HFFc6 (cell line): ENCODE measurements at places on chromosomes 12 and 14.

GRCh38 chr12:93041416-93041815, 112.3 kb upstream of the EEA1 start:
- no peak for DNase-seq

GRCh38 chr12:44372259-44372658, 503.9 kb downstream of the NELL2 start:
- peak; percentile 86 for DNase-seq

- no peak for DNase-seq
Observed at GRCh38 chr12:18277196-18277595, 15.9 kb downstream of the PIK3C2G start.

GRCh38 chr12:19904819-19905218, 463.5 kb upstream of the PDE3A start:
- no peak for DNase-seq

DNA sequence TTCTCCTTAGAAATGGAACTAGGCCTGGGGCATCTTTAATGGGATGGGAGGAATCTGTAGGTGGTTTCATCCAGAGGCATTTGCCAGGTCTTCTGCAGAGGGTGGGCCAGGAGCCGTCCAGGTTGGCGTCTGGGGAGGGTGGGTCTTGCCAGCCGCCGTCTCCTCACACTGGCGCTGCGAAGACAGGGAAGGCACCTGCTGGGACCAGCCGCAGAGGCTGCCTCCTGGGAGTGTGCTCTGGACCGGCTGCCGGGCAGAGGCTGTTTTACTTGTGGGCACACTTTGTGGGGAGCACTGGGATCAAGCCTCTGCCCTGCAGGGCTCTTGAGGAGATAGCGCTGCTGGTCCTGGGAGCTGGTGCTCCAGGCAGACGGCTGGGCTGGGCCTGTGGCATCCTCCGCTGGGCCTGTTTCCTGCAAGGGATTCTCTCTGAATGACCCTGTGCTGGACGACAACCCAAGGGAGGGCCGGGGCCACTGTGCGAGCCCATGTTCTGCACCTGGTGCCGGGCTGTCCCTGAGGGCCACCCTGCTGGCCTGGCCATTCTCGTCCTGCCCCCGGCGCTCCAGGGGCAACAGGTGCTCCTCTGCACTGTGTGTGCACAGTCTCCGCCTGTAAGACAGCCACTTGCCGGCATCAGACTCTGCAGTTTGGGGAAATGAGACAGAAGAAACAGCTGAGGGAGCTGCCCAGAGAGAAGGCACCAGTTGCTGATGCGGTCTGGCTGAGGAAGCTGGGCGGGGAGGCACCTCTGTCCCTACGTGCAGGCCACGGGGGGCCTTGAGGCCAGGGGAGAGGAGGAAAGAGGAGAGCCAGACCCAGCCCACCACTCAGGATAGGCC, 10.0 kb upstream of the TEX22 start:
- DNase-seq: no peak

DNA sequence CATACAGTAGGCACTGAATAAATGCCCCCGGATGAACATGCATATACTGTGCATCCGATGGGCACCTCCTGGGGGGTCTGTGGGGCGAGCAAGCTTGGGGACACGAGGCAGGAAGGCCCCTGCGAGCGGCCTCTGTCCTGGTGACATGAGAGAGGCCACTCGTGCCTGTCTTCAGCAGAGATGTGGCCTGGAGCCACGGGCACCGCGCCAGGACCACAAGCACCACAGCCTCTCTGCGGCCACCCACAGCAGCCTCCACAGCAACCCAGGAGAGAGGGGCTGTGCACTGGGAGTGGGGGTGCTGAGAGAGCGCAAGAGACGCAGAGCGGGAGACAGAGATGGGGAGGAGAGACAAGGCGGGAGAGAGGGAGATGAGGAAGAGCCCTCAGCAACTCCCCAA, 118.5 kb downstream of the RFLNA start:
- no peak for DNase-seq

DNA sequence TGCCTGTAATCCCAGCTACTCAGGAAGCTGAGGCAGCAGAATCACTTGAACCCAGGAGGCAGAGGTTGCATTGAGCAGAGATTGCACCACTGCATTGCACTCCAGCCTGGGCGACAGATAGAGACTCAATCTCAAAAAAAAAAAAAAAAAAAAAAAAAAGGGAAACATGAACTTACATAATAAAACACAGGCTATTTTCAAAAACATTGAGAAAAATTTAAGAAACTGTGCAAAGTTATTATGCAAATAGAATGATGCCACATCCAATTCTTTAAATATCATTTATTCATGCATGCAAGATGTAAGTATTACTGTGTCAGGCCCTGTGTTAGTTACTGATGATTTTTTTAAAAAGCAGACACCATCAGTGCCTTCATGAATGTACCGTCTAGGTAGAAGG, 20.0 kb upstream of the SLC16A7 start:
- DNase-seq: no peak

DNA sequence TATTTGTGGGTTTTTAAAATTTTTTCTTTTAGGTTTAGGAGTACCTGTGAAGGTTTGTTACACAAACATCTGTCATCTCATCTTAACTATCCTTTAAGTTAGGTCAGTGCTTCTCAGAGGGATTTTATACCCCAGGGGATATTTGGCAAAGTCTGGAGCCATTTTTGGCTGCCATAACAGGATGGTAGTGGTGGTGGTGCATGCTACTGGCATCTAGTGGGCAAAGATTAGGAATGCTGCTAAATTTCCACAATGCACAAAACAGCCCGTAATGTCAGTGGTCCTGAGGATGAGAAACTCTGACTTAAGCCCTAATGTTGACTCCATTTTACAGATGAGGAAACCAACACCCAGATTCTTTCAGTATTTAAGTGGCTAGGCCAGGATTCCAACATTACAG, 85.2 kb upstream of the MYF6 start:
- peak; percentile 8 for DNase-seq

- DNase-seq: no peak
Observed at GRCh38 chr12:129496226-129496625, 407.6 kb downstream of the TMEM132D start.

DNA sequence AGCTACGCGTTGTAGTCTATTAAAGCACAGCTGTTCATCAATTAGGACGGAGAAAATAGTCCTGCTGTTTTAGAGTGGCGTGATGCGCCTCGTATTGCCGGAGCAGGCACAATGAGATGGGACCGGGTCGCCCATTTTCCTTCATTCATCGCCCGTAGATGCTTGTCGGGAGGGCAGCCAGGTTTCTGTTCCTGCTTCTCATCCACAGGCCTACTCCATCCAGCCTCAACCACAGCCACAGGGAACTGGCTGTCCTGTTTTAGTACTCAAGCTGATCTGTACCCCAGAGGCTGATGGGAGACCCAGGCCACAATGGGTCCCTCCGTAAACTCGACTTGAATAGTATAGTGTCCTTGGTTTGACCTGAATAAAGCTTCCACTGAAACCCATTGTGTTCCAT, 264.0 kb downstream of the VRK1 start:
- no peak for DNase-seq

DNA sequence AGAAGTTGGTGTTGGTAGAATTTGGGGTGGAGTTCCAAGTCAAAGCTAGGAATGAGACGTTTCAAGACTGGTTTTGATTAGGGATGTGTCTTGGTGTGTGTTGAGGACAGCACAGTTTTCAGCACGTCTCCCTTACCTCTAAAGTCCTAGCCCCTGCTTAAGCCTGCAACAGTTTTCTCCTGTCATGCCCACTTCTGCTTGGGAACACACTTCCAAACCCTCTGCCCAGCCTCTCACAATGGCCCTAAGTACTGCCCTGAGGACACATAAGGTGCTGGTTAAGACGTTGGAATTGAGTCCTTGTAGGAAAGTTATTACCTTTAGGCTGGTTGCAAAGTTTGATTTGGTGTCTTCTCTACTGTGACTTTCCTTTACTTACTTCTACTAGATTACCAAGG, 710 bp upstream of the BMAL2 start:
- no peak for DNase-seq

- DNase-seq: no peak
Observed at GRCh38 chr12:27460471-27460978, 14.0 kb downstream of the SMCO2 start.

DNA sequence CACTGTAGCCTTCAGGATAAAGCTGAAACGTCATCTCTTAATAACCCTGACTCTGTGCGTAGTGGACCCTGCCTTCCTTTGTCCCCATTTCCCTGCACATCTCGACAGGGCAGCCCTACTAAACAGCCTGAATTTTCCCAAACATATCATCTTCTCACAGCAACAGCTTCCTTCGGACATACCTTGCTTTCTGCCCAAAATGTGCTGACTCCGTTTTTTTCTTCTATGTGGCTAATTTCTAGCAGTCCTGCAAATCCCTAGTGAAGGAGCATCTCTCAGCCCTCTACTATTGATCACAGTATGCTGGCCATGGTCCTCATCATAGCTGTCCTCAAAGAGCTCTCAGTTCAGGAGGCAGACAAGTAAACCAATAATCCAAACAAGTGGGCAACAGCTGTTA, 53.1 kb upstream of the PCED1B start:
- DNase-seq: no peak

DNA sequence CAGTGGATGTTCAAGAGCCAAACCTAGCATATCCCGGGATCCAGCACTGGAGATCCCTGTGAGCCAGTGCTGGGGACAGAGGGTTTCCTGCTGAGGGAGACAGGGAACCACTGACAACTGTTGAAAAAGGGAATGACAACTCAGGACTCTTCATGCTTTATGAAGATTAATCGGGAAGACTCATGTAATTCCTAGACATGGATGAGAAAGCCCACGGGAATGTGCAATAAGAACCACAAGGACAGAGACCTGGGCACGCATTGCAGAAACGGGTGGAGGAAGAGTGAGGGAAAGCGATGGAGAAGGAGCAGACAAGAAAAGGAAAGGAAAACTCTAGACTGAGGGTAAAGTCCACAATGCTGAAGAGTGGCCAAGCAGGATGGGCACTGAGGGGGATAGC, 296.0 kb downstream of the PCNX1 start:
- peak; percentile 40 for DNase-seq

GRCh38 chr12:84994426-84994825, 41.7 kb downstream of the TSPAN19 start:
- no peak for DNase-seq

- DNase-seq: no peak
Observed at GRCh38 chr12:132116709-132117557, 27.2 kb downstream of the DDX51 start.

- no peak for DNase-seq
Observed at GRCh38 chr12:112149596-112149995, 24.2 kb downstream of the TRAFD1 start.

DNA sequence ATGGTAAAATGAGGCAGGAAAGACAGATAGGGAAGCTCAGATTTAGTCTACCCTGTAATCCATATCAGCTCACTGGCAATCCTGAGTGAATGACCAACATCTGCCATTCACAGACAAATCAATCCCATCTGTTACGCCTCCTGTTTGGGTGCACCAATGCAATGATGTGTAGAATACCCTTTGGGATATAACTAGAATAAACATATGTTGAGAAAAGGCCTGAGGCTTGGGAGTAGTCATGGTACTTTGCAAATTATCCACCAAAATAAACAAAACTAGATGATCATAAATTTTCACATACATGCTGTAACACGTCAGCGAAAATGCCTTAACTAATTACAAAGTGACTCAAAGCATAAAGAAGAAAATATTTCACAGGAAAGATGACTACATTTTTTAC, 78.8 kb downstream of the KCNC2 start:
- DNase-seq: no peak

DNA sequence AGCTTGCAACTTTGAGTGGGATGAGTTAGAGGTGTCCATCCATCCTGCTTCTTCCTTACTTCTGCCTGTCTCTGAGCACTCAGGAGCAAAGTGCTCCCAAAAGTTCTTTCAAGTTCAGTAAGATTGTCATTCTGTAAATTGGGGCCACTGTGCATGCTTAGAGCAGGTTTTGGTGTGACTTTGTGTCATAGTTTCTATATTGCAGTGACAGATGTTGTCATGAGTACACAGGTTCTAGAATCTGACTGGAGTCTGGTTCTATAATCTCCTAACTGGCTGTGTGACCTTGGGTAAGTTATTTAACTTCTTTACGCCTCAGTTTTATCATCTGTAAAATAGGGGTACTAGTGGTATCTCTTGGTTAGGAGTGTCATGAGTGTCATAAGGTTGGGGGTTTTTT, 202.7 kb upstream of the BCL2L14 start:
- no peak for DNase-seq

- DNase-seq: no peak
Observed at GRCh38 chr12:109212460-109213115, 96.2 kb downstream of the ACACB start.

DNA sequence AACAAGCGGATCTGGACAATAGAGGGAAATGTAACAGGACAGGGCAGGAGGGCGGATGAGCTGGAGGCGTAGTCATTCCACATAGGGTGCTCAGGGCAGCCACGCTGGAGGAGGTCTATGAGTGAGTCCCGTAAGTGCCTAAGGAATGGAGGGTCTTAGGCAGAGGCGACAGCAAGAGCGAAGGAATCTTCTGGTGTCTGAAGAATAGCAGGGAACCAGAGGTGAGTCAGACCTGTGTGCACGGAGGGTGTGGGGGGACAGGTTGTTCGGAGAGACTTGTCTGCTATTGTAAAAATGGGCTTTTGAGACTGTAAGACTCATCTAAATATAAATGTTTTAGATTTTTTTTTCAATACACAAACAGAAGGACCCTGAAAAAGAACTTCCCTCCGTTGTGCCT, 70.6 kb downstream of the SETD3 start:
- DNase-seq: no peak

DNA sequence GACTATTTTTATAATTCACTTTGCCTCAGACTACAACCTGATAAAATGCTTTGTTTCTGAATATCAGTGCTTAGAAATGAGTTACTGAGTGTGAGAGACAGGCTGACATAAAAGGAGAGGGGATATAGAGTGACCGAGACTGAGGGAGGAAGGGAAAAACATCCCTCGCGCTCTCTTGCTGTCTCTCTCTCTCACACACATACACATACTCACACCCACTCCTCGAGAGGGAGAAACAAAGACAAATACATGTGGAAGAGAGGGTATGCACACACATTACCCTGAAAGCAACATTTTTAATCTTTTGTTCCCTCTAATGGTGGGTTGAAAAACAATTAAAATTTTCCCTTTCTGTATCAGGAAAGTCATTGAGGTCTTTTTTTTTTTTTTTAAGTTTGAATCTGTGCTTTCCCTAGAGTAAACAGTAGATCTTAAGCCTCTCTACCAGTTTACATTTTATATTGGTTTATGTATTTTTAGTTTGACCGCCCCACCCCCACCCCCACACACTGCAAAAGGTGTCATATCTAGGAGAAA, 45.3 kb downstream of the FRS2 start:
- no peak for DNase-seq

- DNase-seq: no peak
Observed at GRCh38 chr12:105936496-105936895, 202.3 kb downstream of the NUAK1 start.

DNA sequence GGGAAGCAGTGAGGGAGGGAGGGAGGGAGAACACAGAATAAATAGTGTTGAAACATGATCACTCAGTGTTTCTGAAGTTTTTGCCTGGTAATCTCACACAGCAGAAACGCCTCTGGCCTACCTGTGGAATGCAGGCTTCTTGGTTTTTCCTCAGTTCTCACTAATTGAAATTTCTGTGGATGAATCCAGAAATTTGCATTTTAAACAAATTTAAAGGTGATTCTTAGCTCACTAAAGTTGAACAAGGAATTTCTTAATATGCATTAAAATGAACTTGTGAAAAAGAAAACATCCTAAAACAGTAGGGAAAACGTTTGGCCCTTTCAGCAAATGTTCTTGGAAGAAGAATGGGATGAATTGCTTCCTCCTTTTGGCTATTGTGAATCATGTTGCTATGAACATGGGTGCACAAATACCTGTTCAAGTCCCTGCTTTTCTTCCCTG, 1.4 kb downstream of the RNASE9 start:
- DNase-seq: no peak
